ENCODE measurements at places on chromosomes 7 and 10.

DNA sequence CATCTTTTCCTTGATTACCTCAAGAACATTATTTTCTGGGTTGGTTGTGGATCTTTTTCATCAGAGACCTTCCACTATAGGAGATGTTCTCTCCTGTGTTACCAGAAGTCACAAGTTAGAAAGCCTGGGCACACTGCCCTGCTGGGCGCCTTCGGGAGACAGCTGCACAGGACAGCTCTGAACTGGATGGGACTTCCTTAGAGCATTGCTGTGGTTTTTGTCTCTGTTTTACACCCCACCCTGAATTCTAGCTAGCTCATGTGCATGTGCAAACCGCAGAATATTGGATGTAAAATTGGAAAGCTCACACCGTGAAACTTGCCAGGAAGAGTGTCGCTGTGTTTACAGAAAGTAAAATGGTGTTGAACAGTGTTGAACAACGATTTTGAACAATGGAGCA is 54.4 kb upstream of the SEC61G start:
- no peak for DNase-seq

GRCh38 chr10:103584216-103585010 is 90.9 kb downstream of the NEURL1 start:
- peak; percentile 67 for DNase-seq

DNA sequence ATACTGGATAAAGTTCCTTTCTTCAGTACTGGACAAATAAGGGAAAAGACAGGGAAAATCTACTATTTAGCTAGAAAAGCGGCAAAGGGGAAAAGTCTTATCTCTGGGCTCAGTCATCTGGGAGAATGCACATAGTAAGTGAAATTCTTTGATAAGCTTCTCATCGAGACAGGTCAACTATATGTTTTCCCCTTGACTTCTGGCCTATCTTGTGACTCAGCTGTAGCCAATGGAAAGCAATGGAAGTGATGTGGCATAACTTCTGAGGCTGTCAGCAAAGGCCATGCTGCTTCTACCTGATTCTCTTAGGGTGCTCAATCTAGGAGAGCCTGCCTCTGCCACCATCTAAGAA is 91.9 kb downstream of the PCGF5 start:
- DNase-seq, result no peak

- DNase-seq, result no peak
These were observed 56.1 kb upstream of the CAPZA2 start for GRCh38 chr7:116806046-116806944.

- no peak for DNase-seq
These were observed 19.1 kb upstream of the AKR1B1 start for GRCh38 chr7:134477954-134478353.

- no peak for DNase-seq
These were observed 10.8 kb upstream of the GPNMB start for GRCh38 chr7:23235813-23236221.

DNA sequence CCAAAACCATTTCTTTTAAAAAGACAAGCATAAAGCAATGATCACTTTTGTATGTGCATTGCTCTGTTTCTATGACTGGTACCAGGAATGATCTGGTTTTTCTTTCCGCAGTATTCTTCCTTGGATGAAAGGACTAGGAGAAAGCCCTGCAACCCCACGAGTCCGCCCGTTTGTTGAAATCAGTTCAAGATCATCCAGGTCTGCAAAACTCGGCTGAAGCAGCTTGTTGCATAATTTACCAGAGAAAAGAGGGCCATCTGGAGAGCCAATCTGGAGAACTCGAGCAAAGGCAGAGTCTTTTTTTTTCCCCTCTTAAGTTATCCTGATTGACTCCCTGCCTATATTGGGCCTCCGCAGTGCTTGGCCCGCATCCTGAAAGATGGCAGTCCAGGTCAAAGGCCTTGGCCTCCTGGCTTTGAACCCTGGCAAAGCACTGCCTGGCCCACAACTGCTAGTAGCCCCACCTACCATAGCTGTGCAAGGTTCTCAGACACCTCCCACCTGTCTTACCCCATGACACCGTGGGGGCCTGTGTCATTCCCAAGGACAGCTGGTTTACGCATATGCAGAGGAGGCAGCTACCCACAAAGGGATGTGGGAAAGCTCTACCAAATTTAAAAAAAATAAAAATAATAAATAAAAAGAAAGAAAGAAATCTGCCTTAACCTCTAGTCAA is 572.2 kb downstream of the INHBA start:
- no peak for DNase-seq

DNA sequence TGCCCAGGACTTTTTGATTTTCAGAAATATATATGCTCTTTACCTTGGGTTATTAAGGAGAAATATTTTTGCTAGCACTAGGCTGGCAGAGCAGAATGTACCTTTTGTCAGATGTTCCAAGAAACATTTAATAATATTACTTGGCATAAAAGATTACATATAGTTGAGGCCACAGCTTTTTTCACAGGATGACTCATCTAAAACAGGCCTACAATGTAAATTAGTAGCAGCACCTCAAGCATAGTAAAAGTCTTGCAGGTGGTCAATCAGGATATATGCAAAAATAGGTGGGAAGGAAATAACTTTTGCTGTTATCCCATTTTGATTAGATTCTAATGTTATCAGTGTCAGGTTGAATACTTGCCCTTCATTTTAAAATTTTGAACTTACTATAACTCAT is 14.9 kb upstream of the ITGB1 start:
- DNase-seq, result no peak

DNA sequence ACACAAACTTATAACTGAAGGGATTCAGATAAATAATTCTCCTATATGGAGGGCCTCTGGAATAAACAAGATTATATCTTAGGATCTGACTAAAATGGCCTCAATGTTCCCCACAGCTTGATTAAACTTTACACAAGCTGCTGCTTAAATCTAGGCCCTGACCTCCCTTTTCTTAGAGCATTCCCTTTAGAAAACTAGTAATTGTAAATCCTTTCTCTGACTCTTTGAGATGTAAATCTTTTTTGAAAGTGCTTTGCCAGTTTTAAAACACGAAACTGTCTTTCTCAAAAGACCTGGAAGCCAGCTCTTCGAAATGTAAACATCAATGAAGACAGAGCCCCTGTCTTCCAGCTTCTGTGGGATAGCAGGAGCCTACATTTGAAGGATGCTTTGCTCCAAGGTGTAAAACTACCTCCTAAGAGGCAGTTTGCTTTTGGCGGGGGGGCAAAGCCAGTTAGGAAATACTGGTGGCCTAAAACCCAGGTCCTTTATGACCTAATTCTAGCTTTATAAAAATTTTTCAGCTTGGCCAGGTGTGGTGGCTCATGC is 758.7 kb downstream of the CNTNAP2 start:
- DNase-seq, result no peak

DNA sequence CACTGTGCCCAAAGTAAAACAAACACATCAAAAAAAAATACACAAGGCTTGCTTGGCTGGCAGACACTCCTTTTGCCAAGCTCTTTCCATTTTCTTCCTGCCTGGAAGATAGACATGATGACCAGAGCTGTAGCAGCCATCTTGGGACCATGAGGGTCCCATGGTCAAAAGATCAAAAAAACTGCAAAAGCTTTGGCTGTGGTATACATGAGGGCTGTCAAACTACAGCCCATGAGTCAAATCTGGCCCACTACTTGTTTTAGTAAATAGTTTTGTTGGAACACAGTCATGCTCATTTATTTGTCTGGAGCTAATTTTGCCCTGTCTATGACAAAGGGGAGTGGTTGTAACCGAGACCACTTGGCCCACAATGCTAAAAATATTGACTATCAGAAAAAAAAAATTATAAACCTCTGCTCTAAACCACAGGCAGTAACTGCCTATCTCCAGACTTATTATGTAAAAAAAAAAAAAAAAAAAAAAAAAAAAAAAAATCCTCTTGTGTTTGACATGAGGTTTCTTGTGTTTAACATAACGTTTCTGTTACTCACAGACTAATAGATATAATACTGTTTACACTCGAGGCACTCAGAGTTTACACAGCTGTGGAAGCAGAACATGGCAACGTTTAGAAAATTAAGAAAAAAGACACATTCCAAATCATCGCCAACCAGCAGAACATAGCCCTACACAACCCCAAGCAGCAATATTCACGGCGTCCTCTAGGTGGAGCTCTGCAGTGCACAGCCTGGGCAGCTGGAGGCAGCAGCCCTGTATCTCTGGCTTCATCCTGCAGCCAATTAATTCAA is 36.9 kb downstream of the ASB13 start:
- DNase-seq, result peak; percentile 60

DNA sequence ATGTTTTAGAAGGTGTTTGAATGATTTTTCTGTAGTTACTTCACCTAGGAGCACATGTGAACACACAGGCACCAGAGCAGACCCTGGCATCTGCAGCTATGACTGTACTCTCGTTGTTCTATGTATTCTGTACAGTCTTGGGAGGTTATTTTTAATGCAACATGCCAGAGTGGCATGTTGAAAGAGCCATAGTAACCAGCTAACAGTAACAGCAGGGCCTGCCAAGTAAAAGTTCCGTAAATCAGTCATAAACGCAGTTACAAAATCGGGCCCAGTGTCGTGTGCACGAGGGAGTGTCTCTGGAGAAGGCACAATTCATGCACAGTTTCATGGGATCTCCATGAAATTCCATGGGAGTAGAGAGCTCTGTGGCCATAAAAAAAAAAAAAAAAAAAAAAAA is 108.3 kb upstream of the CDK6 start:
- DNase-seq, result no peak
